ENCODE measurements at places on chromosomes 13 and 19.

DNA sequence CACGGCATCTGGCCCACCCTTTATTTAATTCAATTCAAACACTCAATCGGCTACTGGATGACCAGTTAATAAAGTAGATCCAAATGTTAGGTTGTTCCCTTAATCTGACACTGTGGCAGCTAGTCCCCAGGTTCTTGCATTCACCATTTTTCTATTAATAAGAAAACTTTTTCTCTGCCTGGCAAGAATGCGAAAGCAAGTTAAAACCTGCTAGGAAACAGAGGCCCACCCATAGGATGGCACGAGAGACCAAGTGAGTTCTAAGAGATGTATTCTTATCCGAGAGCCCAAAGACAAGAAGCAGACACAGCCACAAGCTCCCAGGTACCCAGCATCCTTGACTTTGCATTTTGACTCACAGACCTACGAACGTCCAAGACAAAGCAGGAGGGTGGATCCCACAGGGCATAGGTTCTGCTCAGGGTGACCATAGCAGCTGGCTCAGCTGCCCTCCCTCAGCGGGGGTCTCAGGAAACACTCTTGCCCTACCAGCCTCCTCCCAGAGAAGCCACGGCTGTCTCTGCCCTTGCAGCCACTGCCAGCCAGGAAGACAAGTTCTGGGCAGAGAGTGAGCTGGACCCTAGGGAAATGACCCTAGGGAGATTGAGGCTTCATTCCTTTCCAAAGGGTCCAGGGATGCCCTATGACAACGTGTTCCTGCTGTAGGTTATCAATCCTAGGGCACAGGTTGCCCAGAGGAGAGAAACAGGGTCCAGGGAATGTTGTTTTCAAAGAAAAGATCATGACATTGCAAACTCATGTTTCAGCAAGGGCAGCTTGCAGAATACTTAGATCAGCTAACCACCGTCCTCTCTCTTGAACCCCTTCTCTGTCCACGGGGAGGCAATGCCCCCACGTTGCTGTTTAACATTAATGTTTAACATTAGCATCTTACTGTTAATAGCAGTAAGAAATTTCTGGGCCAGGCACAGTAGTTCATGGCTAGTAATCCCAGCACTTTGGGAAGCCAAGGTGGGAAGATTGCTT is 147.2 kb upstream of the ZNF507 start:
- no peak for DNase-seq

- DNase-seq, result peak; percentile 91
Observed at GRCh38 chr19:2610637-2611482, 91.6 kb downstream of the GNG7 start.

DNA sequence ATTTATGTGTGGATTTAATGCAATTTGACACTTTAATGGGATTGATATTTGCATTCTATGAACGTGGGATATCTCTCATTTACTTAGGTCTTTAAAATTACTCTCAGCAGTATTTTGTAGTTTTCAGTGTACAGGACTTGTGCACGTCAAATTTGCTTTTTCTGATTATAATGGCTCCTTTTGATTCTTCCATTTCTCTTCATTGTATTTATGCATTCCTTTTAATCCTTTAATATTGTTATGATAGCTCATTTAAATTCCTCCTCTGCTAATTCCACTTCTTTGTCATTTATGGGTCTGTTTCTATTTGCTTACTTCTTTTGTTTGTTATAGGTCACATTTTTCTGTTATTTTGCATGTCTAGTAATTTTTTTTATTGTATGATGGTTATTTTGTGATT is 226.6 kb downstream of the ATP8A2 start:
- DNase-seq, result no peak

DNA sequence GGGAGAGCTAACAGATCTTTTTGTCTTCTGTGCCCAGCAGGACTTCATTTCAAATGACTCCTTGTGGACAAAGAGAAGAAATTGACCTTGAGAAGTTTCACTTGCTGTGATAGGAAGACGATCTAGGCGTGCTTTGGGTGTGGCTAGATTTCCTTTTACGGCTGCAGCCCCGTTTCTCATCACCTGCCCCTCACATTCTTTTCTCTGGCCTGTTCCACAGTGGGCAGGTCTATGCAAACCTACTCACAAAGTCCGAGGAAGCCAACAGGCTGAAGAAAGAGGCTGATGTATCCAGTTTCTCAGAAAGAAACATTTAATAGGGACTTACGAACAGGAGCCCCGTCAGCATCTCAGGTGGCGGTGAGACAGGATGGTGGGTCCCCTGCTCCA is 231.8 kb downstream of the FGF9 start:
- no peak for DNase-seq

DNA sequence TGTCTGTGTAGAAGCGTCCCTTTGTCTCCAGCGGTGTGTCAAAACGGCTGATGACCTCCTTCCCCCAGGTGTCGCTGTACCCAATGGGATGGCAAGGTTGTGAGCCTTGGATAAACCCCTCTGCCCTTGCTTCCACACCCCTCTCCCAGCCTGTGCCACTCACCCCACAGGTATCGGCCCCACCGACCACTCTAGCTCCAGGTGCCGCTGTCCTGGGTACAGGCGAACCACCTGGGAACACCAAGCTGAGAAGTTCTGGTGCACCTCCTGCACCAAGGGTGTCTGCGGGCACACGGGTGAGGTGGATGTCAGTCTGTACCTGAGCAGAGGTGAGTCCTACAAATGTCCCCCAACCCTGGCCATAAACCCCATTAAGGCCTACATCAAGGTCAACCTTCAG is 16.6 kb downstream of the MAN2B1 start:
- DNase-seq, result no peak

Measured in effector CD4-positive, alpha-beta T cell (primary cell).